AG10803 (cell line): ENCODE measurements at places on chromosomes 16 and 17.

DNA sequence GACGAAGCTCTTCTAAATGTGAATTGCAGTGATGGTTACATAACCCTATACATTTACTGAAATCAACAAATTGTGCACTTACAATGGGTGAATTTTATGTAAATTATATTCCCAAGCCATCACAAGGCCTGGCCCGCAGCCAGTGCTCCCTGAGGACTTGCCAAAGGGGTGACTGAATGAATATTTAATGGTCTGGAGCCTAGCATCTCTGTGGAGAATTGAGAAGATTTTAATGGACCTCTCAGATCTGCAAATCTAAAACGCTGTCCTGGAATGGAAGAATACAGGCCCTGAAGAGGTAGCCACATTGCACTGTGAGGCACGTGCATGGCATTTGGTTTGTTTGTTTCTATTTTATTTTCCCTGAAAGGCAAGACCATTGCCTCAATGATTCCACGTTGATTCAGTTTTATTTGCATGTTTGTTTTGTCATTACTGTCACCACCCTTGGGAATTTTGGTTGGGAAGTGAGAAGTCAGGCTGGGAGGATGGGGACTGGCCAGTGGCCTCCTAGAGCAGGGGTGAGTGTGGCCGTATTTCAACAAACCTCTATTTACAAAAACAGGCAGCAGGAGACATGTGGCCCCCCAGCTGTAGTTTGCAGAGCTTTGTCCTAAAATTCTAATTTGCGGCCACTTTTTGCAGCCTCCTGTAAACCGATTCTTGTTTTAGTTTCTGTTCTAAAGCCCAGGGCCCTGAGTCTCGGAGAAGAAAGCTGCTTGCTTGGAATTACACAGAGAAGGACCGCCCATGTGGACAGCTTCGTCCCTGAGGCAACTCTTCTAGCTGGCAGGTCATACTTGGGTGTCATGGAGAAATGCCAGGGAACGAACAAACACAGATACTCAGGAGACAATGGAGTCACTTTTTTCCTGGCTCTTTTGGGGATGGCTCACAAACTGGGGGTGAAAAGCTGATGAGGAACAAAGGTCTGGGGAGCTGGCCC is 40.5 kb upstream of the GCSH start:
- DNase-seq = peak; percentile 49

- DNase-seq = peak; percentile 34
Observed at GRCh38 chr17:83175119-83175821, 95.9 kb downstream of the METRNL start.

GRCh38 chr16:50245417-50246298 is 20.7 kb upstream of the ADCY7 start:
- DNase-seq = peak; percentile 82

- DNase-seq = peak; percentile 53
Observed at GRCh38 chr17:57499648-57500049, 243.3 kb downstream of the MSI2 start.

- no peak for DNase-seq
Observed at GRCh38 chr17:19242926-19243325, 5.8 kb downstream of the EPN2 start.

GRCh38 chr17:9223531-9223930 is 202.2 kb downstream of the NTN1 start:
- no peak for DNase-seq

GRCh38 chr17:44207319-44207718 is 7.6 kb upstream of the ATXN7L3 start:
- DNase-seq = no peak

GRCh38 chr17:34760931-34761495 is 181.6 kb downstream of the TMEM132E start:
- DNase-seq = no peak

DNA sequence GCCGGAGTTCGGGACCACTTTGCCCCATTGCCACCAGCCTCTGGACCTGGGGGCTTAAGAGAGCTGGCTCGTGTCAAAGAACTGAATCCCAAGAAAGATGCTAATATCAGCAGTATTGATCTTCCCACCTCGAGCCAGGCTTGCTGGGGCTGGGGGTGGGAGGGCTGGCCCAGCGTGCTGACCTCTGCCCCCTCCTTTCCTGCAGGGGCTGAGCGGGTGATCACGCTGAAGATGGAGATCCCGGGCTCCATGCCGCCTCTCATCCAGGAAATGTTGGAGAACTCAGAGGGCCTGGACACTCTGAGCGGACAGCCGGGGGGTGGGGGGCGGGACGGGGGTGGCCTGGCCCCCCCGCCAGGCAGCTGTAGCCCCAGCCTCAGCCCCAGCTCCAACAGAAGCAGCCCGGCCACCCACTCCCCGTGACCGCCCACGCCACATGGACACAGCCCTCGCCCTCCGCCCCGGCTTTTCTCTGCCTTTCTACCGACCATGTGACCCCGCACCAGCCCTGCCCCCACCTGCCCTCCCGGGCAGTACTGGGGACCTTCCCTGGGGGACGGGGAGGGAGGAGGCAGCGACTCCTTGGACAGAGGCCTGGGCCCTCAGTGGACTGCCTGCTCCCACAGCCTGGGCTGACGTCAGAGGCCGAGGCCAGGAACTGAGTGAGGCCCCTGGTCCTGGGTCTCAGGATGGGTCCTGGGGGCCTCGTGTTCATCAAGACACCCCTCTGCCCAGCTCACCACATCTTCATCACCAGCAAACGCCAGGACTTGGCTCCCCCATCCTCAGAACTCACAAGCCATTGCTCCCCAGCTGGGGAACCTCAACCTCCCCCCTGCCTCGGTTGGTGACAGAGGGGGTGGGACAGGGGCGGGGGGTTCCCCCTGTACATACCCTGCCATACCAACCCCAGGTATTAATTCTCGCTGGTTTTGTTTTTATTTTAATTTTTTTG is 8.5 kb downstream of the GJD3 start:
- DNase-seq = no peak

DNA sequence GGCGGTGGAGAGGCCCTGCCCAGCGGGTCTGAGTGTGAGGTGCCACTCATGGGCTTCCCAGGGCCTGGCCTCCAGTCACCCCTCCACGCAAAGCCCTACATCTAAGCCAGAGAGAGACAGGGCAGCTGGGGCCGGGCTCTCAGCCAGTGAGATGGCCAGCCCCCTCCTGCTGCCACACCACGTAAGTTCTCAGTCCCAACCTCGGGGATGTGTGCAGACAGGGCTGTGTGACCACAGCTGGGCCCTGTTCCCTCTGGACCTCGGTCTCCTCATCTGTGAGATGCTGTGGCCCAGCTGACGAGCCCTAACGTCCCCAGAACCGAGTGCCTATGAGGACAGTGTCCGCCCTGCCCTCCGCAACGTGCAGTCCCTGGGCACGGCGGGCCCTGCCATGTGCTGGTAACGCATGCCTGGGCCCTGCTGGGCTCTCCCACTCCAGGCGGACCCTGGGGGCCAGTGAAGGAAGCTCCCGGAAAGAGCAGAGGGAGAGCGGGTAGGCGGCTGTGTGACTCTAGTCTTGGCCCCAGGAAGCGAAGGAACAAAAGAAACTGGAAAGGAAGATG is 11.2 kb downstream of the VASN start:
- no peak for DNase-seq

- no peak for DNase-seq
Observed at GRCh38 chr17:67642488-67642887, 75.2 kb upstream of the NOL11 start.

GRCh38 chr16:87367529-87367928 is 16.0 kb downstream of the FBXO31 start:
- no peak for DNase-seq

- DNase-seq = no peak
Observed at GRCh38 chr16:22915003-22915402, 101.0 kb downstream of the HS3ST2 start.

DNA sequence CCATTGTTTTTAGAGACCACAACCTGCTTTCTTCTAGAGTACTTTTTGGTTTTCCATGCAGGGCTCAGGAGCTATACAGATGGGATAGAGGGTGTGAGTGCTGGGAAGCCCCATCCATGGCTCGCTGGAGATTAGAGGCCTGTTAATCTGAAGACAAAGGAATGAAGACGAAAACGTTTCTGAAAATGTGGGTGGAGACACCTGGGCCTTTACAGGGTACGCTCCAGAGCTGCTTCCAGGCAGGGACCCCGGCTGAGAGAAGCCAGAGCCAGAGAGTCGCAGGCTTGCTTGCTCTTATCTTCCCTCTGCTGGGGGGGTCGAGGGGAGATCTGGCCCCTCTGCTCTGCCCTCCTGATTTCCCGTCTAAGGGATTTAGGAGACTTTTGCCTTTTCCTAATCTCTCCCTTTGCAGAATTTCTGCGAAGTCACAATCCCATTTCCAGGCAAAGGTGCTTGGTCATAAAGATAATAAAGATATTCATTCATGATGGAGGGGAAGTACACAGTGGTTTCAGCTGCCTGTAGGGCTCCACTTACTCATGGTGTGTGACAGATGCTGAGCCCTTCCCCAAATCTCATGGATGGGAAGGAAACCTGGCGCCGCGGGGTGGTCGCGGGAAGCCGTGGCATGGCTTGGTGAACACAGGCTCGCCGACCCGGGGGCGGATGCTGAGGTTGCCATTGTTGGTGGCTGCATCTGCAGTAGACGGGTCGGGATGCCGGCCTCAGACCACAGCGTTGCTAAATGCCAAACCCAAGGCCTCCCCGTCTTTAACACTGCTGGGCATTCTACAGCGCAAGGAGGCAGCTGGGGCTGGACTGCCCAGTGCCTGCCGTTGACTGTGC is 4.8 kb upstream of the SOCS3 start:
- no peak for DNase-seq

DNA sequence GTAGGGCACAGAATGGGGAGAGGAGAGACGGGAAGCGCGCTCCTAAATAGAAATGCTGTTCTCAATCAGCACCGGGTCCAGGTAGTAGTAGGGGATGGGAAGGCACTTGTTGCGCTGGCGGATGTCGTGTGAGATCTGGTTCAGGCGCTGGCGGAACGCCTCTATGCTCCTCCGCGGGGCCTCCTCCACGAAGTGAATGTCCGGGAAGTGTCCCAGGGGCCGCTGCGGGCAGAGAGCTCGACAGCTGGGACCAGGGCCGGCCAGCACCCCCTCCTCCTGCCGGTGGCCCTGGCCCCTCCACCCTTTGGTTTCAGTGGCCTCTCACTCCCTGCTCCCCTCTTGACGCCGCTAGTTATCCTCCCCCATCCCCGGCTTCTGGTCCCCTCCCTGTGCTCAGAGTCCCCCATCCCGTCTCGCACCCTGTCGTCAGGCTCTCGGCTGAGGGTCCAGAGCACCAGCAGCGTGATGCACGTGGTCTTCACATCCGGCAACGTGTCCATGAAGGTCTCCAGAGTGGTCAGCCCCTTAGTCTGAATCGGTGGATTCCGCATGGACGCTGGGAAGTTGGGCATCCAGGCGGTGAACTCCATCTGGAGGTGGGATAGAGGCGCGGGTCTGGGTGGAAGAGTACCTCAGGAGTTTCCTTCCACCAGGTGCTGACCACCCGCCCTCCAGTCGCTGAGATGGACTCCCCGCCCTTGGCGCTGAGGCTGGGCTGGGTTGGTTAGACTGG is 14.6 kb downstream of the ALOX12B start:
- no peak for DNase-seq

- no peak for DNase-seq
Observed at GRCh38 chr17:39738568-39738901, 797 bp downstream of the GRB7 start.

DNA sequence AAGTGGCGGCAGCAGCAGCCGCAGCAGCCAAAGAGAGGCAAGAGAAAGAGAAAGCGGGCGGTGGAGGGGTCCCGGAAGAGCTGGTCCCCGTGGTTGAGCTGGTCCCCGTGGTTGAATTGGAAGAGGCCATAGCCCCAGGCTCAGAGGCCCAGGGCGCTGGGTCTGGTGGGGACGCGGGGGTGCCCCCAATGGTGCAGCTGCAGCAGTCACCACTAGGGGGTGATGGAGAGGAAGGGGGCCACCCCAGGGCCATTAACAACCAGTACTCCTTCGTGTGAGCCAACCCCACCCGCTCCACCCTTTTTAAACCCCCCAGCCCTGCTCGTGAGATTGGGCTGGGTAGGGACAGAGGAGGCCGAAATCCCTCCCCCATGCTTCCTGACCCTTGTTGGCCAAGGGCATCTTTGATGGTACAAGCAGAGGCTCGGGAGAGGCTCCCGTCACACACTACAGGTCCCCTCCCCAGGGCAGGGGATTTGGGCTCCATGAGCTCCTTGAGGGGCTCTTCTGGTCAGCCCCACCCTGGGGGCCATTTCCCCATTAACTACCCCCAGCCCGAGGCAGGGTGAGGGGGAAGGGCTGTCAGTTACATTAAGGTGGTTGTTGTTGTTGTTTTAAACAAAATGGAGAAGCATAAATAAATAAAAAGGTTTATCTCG is 4.6 kb upstream of the ATP2A1 start:
- no peak for DNase-seq

GRCh38 chr16:51392521-51393187 is 241.6 kb upstream of the SALL1 start:
- peak; percentile 92 for DNase-seq

DNA sequence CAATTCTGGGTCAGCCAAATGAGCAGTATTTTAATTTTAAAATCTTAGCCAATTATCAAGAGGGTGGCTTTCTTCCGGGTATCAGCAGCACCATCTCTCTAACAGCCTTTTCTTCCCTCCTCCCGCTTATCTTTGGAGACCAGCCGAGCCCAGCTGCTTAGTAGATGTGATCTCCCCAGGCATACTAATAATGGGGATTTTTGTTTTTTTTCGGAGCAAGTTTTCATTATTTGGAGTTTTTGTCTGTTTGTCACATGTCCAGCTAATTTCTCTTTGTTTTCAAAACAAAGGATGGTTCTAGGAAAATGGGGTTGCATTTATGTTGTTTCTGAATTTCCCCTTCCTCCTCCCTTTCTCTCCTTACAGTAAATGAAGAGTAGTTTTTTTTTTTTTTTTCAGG is 170.5 kb upstream of the MPHOSPH6 start:
- no peak for DNase-seq

GRCh38 chr16:12120217-12120981 is 143.9 kb downstream of the SNX29 start:
- peak; percentile 53 for DNase-seq
